Umbilical cord (tissue), 2 donors: ENCODE measurements at places on chromosomes 5 and 9. TPM values are rescaled to one million over a fixed set of nuclear protein-coding genes. Genes with fewer than 3 reads are reported as not detected.

- no peak for DNase-seq
Measured at GRCh38 chr5:96896276-96896675, 20.0 kb downstream of the ERAP2 start.

GRCh38 chr9:104682642-104683041, 11.7 kb upstream of the OR13D1 start:
- peak; percentile 67 for DNase-seq

PPIC gene
- 160 TPM for total RNA-seq

NPR3 gene
- total RNA-seq, result 15.6 TPM

GRCh38 chr9:115289757-115290208, 171.8 kb upstream of the TNC start:
- DNase-seq, result peak; percentile 91

GRCh38 chr9:123742009-123742767, 187.7 kb downstream of the DENND1A start:
- DNase-seq, result peak; percentile 35

GRIN1 gene
- 5.1 TPM for total RNA-seq

DNA sequence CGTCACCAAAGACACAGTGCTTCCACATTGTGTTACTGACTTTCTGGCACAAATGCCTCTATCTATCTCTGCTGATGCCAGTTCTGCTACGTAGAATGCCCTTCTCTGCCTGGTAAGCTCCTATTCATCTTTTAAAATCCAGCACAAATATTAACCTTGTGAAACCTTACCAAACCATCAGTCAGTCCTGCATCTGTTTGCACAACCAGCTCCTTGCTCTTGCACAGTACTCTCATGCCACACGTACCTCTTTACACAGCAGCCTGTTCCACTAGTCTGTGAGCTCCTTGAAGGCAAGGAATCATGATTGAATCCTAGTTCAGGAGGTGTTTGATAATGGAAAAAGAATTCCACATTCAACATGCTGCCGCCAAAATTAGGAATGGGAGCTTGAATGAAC, 56.3 kb downstream of the TEX10 start:
- DNase-seq, result no peak
